ENCODE measurements at places on chromosomes 3 and 15. TPM values are rescaled to one million over a fixed set of nuclear protein-coding genes. Genes with fewer than 3 reads are reported as not detected.

DNA sequence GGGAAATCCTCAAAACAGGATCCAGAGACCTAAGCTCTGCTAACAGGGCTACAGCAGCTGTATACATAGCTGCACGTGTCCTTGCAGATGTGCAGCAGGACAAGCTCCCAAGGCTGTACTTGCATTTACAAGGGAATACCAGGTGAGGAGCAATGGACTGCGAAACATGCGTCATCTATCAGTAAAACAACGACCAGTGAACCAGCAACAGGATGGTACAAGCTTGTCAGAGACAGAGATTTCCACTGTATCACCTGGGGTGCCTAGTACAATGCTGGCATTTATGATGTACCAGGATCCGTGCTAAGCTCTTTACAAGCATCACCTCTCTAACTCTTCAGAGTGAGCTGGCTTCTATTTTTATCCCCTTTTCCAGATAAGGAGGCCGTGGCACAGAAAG lies 227.3 kb downstream of the FOXP1 start:
- no peak overlapping the region for H3K27ac ChIP-seq
- H3K36me3 ChIP-seq: no peaks in the 10 kb centered on the region
- H3K4me1 ChIP-seq: no peaks in the 10 kb centered on the region
- no peak for DNase-seq
- H3K27me3 ChIP-seq: no peaks in the 10 kb centered on the region

DNA sequence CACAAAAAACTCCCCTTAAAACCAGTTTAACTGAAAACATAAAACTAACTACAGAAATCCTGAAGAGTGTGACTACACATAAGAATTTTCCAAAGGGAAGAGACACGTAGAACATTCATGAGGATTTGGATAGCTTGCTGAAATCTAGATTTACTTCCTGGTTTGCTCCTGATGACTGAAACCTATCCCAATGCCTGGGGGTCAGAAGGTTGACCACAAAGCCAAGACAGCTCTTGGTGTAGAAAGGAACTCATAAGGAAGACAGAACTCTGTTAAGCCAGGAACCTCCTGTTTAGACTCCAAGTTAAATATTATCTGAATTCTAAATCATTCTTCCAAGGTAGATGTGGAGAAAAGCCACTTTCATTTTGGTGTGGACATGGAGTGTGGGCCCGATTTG lies 92.8 kb downstream of the TFG start:
- no peaks in the 10 kb centered on the region for H3K36me3 ChIP-seq
- DNase-seq: no peak
- H3K4me3 ChIP-seq: peak overlapping the region; percentile 4
- no peaks in the 10 kb centered on the region for H3K27me3 ChIP-seq
- no peak overlapping the region for H3K27ac ChIP-seq
- no peaks in the 10 kb centered on the region for H3K4me1 ChIP-seq

DNA sequence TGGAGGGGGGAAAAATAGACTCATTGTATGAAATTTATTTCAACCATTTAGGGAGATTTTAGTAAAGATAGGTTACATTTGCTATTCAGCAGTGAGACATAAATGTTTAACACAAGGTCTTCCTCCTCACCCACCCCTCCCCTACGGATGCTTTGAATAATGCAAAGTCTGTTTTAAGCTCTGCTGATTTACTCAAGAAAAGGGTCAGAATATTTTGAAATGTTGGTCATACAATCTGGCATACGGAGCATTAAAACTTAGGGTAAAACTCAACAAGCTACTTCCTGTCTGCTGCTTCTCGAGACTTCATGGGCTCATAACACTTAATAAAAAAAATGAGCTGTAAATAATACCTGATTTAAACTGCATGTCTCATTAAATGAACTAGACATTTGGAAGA lies 156.3 kb downstream of the WNT5A start:
- no peak overlapping the region for H3K4me3 ChIP-seq
- no peaks in the 10 kb centered on the region for H3K36me3 ChIP-seq
- no peaks in the 10 kb centered on the region for H3K4me1 ChIP-seq
- no peak overlapping the region for H3K27ac ChIP-seq
- no peaks in the 10 kb centered on the region for H3K27me3 ChIP-seq

DNA sequence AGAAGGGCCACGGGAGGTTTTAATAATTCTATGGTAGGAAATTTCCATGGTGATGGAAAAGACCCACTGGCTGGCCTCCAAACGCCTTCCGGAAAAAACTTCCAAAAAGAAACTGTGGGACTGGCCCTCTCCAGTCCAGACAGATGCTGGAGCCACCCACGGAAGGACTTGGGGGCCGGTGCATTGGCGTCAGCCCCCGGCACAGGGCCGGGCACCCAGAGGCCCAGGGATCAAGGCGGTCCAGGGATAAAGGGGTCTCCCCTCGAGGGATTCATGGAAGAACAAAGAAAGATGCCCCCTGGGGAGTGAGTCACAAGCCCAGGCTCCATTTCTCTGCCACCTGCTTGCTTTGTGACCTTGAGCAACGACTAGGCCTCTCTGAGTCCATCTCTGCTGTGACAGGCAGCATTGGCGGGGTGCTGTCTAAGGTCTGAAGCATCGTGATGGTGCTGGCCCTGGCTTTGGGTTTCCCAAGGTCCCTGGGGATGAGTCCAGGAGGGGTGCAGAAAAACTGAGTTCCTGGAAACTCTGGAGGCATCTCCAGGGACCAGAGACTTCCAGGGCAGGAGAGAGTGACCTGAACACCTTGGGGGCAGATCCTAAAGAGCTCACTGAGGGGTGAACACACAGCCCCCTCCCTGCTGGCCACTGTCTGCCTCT lies 21.6 kb downstream of the ATP2B2 start:
- H3K27ac ChIP-seq: no peak overlapping the region
- no peaks in the 10 kb centered on the region for H3K36me3 ChIP-seq
- no peak overlapping the region for H3K4me3 ChIP-seq
- no peaks in the 10 kb centered on the region for H3K27me3 ChIP-seq
- no peak for DNase-seq

DNA sequence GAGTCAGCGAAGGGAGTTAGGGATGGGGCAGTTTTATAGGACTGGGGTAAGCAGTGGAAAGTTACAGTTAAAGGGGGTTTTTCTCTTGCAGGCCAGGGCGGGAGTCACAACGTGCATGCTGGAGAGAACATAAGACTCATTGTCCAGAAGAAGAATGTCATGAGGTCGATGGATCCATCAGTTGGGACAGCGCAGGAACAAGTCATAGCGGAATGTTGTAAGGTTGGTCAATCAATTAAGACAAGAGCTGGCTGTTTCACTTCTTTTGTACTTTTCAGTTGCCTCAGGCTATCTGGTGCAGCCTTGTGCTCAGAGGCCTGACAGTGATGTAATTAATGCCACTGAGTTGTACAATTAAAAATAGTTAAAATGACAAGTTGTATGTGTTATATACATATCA lies 165.6 kb downstream of the OCA2 start:
- no peak overlapping the region for H3K27ac ChIP-seq
- H3K36me3 ChIP-seq: no peaks in the 10 kb centered on the region
- DNase-seq: no peak
- H3K4me1 ChIP-seq: no peaks in the 10 kb centered on the region
- H3K27me3 ChIP-seq: no peaks in the 10 kb centered on the region

- no peak for DNase-seq
- no peaks in the 10 kb centered on the region for H3K4me1 ChIP-seq
- no peaks in the 10 kb centered on the region for H3K27me3 ChIP-seq
- no peak overlapping the region for H3K27ac ChIP-seq
- no peak overlapping the region for H3K4me3 ChIP-seq
- no peaks in the 10 kb centered on the region for H3K36me3 ChIP-seq
Observed at GRCh38 chr3:133426721-133427120, 26.9 kb downstream of the BFSP2 start.

DNA sequence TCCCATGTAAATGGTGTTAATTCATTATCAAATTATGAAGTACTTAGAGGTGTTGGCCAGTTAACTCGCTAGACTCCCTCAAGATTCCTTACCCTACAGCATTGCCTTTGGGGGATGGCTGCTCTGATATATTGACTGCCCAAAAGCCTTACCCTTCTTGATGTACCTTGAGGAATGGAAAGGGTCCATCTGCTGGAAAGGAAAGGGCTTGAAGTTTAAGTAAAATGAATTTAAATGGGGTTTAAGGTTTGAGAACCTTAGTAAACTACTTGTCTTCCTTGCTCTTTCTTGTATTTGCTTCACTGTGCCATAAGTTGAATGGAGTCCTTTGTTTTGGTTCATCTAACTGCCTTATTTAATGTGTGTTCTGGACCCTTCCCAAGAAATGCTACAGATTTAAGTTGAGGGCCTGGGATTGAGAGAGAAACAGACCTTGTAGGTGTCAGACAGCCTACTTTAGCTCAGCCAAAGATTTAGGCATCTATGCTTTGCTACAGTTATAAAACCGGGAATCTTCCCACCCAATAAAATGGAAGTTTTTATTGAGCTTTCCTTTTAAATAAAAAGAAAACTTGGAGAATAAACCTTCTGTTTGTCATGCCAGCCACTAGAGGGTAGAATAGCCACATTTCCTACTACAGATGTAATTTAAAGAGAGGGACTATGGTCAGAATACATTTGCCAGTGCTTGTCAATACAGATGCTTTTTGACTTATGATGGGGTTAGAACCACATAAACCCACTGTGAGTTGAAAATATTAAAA lies 25.3 kb downstream of the CMSS1 start:
- no peak overlapping the region for H3K4me3 ChIP-seq
- no peaks in the 10 kb centered on the region for H3K27me3 ChIP-seq
- no peak overlapping the region for H3K27ac ChIP-seq
- no peaks in the 10 kb centered on the region for H3K36me3 ChIP-seq
- H3K4me1 ChIP-seq: peaks cover 3% of the 10 kb centered on the region

DNA sequence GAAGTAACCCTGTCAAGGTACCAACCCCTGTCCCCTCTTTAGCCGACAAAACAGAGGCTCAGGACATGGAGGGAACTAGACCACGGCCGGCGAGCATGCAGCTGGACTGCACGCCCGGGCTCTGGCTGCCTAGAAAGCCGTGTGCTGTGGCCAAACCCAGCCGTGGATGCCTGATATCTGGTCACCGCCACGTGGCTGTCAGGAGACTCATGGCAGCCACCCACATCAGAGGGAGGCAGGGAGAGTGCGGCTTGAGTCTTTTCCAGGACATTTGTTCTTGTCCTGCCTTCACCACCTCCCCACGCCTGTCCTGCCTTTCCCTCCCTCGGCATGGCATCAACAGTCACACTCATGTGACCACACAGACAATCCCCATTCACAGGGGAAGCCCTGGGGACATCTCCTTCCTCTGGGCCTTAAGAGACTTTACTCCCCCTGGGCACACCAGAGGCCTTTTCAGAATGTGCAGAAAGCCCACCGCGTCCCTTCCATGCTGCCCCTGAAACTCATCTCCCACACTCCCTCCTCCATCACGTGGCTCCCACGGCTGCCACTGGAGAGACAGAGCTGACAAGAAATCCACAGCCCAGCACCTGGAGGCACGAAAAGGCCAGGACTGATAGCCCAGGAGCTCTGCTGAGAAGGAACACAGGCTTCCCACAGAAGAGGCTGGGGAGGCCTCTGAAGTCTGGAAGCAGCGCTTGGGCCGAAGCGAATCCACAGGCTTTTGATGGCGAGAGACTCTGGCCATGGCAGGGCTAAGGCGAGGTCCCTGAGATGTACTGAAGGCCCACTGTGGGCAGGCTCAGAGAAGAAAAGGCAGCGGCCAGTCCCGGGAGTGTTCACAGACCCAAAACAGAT lies 71.2 kb upstream of the IQSEC1 start:
- no peaks in the 10 kb centered on the region for H3K27me3 ChIP-seq
- H3K4me3 ChIP-seq: no peak overlapping the region
- H3K36me3 ChIP-seq: no peaks in the 10 kb centered on the region
- no peaks in the 10 kb centered on the region for H3K4me1 ChIP-seq

- H3K27ac ChIP-seq: no peak overlapping the region
- no peaks in the 10 kb centered on the region for H3K27me3 ChIP-seq
- H3K4me3 ChIP-seq: no peak overlapping the region
- H3K36me3 ChIP-seq: peaks cover 20% of the 10 kb centered on the region
- DNase-seq: no peak
Observed at GRCh38 chr3:38119821-38120692, 16.9 kb downstream of the ACAA1 start.

DNA sequence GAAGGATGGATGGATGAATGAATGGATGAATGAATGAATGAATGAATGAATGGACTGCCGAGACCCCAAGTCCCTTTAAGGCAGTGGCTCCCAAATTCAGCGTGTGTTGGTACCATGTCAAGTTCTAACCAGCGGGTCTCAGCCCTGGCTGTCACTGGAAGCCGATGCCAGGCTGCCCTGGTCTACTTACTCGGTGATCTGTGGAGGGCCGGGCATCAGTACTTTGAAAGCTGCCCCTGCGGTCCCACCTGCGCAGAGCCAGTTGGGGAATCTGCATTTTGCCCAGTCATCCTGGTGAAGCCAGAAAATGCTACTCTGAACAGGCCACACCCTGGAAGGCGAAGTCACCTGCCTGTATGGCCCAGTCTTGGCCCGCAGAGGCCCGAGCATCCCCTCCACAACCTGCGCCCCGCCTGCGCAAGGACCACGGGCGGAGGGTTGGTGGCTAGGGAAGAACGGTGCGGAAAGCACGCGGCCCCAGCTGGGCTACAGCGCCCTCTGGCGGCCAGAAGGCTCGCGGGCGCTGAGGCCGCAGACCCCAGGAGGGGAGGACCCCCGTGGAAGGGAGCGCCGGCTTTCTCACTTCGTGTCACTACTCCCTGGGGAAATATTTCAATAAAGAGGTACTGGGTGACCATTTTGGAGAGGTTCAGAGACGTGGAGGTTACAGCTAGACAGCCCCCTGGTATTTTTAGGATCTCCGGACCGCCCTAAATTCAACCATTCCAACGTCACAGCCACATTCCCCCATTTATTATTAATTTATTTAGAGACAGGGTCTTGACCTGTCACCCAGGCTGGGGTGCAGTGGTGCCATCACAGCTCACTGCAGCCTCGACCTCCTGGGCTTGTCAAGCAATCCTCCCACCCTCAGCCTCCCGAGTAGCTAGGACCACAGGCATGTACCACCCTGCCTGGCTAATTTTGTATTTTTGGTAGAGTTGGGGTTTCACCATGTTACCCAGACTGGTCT lies 34.9 kb downstream of the PRKCD start:
- no peaks in the 10 kb centered on the region for H3K27me3 ChIP-seq
- no peaks in the 10 kb centered on the region for H3K4me1 ChIP-seq
- no peaks in the 10 kb centered on the region for H3K36me3 ChIP-seq
- no peak overlapping the region for H3K27ac ChIP-seq
- H3K4me3 ChIP-seq: no peak overlapping the region

- H3K27ac ChIP-seq: no peak overlapping the region
- no peaks in the 10 kb centered on the region for H3K27me3 ChIP-seq
- peaks cover 10% of the 10 kb centered on the region for H3K4me1 ChIP-seq
- H3K4me3 ChIP-seq: no peak overlapping the region
- H3K36me3 ChIP-seq: no peaks in the 10 kb centered on the region
Observed at GRCh38 chr3:169245631-169246030, 417.9 kb downstream of the MECOM start.

DNA sequence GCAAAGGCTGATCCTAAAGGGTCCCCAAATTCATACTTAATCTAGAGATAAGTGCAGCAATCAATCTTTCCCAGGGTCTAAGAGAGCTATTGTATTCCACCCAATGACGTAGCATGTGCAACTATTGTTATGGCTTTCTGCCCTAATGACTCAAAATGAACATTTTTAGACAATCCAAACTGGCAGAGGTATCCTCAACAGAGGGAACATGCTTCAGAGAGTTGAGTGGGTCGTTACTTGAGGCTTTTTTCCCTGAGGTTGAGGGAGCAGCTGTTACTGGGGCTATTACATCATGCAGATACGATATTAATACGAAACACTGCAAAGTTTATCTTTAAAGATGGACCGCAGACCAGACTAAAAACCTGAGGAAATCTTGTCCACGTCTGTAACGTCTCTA lies 278.3 kb upstream of the WNT5A start:
- H3K27me3 ChIP-seq: no peaks in the 10 kb centered on the region
- no peaks in the 10 kb centered on the region for H3K4me1 ChIP-seq
- H3K4me3 ChIP-seq: no peak overlapping the region
- no peaks in the 10 kb centered on the region for H3K36me3 ChIP-seq
- no peak overlapping the region for H3K27ac ChIP-seq
- DNase-seq: no peak

SLC12A1 gene
- 201 TPM for total RNA-seq

FOXP1 gene
- total RNA-seq: 87.2 TPM

GOLGA8M gene
- total RNA-seq: 4.9 TPM
